M059J (cell line): ENCODE measurements at places on chromosomes 12 and 14.

DNA sequence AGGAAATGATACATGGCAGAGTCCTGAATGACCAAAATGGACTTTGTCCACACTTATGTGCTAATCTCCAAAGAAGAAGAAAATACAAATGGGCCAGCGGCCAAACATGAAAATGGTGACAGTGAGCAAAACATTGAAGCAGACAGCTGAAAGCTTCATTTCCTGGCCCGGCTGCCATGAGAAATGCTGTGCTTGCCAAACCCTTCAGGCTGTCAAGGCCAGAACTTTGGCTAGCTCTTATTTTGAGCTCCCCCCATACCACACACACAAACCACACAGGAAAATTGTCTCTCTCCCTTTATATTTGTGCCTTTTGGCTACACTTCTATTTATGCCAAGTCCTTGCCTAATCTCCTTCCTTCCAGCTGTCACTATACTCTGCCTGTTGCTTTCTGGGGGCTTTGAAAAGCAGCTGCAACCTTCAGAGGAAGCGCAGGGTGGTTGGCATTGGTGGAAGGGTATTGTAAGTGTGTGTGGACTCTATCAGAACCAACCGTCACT lies 323.8 kb downstream of the RAD51B start:
- peak; percentile 94 for DNase-seq

- no peak for DNase-seq
These were observed 59.2 kb downstream of the SPPL3 start for GRCh38 chr12:120844768-120845449.

- DNase-seq = no peak
These were observed 16.1 kb upstream of the TSPAN9 start for GRCh38 chr12:3061059-3061458.

DNA sequence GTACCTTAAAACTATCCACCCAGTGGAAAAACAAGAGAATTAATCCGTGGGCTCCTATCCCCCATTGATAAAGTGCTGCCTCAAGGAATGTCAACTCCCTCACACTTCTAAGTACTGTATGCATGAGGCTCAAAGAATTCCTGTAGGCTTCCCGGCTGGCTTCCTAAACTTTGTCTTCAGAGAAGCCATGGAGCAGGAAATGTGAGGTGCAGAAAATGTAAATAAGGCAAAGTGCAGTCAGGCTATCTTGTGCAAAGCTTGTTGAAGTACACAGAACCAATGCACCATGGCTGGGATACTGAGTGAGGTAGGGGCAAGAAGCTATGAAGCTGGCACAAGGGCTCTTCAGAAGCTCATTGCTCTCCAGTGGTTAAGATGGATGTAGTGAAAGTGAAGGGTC lies 611.0 kb downstream of the FSCB start:
- no peak for DNase-seq

GRCh38 chr14:90616881-90617280 lies 199.3 kb downstream of the TTC7B start:
- no peak for DNase-seq

DNA sequence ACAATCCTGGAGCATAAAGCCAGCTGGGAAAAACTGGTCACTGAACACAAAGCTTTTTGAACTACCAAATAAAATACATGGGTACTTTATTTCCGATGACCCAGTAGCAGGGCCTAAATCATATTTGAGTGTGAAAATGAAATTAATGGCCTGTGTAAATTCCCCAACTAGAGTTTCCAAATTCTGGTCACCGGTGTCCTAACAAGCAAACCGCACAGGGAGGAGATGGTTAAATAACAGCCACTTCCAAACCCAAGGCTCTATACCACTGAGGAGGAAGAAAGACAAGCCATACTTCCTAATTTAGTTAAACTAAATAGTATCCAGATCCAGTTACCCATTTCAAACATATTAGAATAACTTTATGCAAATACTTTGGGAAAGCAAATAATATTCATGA lies 40.1 kb upstream of the DUSP6 start:
- DNase-seq = no peak

DNA sequence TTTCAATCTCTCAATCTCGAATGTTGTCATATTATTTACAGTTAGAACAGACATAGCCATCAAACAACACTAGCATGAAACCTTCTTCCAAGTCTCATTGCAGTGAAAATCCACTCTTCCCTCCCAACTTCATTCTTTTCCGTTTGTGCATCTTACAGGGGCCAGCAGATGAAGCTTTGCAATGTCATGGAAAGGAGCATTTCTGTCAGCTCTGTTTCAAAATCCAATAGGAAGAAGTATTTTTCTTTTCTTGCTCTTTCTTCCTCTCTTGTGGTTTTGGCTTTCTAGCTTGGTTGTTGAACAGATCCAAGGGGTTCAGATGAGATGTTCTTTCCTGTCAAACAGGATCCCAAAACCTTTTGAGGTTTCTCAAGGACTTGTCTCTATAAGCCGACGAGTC lies 416.6 kb downstream of the AEBP2 start:
- no peak for DNase-seq

- no peak for DNase-seq
These were observed 590.0 kb downstream of the BCL11B start for GRCh38 chr14:98682033-98682432.

GRCh38 chr14:68190032-68190431 lies 370.5 kb downstream of the RAD51B start:
- no peak for DNase-seq

DNA sequence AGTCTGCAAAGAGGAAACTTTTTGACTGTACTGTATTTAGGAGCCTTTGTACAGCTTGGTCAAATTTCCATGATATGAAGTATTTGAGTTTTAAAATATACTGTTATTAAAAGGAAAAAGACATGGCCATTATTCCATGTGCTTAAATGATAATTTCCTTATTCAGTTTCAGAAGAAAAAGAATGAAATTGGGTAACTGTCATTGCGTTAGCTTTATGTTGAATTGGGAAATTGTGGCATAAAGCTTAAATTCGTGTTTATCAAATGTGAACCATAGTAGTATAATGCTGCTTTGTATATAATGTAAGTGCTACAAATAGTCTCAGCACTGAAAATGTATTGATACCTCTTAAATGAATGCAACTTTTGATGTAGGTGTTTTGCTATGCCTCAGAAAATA lies 64.9 kb downstream of the ETNK1 start:
- DNase-seq = no peak

DNA sequence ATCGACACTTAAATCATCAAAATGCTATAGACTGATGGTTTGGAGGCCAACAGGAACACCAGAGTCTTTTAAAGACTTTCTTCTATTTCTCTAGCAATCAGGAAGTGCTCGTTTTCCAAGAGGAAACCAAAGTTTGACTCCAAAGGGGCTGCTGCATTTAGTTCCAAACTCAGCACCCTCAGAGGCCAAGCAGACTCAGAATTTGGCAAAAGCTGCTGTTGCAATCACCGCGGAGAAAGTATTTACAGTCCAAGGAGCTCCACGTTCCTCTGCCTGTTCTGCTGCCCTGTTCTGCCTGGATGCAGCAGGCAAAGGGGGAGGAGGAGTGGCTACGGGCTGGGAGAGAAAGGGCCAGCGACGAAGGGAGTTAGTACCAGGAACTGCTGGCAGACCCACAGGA lies 325.1 kb downstream of the BCL11B start:
- DNase-seq = no peak

- no peak for DNase-seq
These were observed 4.0 kb downstream of the SIX1 start for GRCh38 chr14:60645126-60645741.

DNA sequence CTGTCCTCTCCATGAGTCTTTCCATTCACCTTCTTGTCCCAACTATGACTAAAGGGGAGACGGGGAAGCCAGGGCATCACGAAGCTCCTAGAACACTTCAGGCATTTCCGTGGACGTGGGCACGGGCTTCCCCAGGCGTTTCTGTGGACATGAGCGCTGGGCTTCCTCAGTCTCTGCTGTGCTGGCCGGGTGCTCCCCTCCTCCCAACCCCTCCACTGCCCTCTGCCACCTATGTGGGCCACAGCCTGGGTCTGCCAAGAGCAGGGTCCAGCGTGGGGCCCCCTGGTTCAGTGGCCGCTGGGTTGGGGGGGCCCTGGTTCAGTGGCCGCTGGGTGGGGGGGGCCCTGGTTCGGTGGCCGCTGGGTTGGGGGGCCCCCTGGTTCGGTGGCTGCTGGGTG lies 14.8 kb downstream of the HIP1R start:
- DNase-seq = no peak

DNA sequence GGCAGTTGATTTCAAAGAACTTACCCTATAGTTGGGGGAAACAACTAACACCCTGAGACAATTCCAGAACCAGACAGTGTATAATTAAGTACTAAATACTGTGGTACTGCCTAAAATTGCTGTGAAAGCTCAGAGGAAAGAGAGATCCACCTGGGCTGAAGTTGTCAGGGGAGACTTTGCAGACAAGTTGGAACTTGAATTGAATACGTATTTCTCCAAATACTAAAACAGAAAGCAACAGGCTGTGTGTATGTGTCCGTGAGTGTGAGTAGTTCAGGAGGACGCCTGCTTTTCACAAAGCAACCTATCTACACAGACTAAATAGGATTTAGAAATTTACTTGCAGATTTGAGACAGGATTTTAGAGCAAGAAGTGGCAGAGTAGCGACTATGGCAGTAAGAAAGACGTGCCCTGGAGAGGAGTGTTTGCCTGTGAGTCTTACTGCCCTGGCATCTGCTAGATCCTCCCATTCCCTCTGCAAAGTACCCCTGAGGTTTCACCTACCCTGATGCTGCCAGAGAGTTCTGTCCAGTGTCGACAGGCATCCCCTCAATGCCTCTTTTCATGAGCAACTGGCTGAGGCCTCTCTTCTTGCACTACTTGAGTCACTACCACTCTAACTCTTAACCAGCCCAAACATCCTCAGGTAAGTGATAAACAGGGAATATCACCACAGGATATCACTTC lies 37.4 kb upstream of the BMP4 start:
- no peak for DNase-seq

DNA sequence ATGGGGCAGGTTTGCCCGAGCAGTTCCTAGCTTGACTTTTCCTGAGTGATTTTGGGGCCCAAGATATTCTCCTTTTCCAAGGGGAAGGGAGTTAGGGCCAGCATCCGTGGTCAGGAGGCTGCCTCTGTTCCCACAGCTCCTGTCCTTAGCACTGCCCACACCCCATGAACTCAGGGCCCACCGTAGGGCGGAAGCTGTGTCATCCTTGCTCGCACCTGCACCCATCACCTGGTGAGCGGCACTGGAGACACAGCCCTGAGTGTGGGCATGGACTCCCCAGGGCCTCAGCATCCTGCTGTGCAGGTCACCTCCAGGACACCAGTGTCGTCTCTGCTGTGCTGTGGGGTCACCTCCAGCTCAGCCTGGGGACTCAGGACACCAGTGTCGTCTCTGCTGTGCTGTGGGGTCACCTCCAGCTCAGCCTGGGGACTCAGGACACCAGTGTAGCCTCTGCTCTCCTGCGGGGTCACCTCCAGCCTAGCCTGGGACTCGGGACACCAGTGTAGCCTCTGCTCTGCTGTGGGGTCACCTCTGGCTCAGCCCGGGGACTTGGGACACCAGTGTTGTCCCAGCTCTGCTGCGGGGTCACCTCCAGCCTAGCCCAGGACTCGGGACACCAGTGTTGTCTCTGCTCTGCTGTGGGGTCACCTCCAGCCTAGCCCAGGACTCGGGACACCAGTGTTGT lies 322.9 kb downstream of the ADGRD1 start:
- DNase-seq = no peak

- DNase-seq = no peak
These were observed 5.4 kb downstream of the SALL2 start for GRCh38 chr14:21520767-21521166.

DNA sequence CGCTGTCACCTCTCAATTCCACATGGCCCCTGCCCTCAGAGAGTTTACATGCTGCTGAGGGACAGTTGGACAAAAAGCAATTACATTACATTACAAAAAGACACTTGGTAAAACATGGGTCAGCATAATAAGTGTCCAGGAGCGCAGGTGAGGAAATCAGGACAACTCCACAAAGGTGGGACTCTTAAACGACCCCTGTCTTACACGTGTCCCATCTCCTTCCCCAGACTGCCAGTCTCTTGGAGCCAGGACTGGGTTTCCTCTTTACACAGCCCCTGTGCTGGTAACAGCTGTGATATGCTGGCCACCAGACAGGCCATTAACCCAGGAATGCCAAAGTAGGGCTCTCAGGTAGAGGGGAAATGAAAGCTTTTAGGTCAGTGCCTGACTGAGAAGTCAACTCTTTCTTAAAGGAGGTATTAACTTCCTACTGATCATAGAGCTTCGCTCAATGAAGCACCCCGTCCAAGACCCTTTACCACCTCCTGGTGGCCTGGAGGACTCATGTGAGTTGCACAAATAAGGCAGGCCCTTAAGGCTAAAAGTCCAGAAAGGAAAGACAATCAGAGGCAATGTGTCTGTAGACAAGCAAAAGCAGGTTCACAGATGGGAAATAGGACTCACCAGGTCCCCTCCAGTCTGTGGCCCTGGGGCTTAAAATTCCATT lies 55.5 kb downstream of the ANO2 start:
- DNase-seq = no peak

GRCh38 chr12:31007153-31007495 lies 66.5 kb upstream of the DDX11 start:
- DNase-seq = no peak

GRCh38 chr12:66072135-66072534 lies 58.4 kb downstream of the LLPH start:
- no peak for DNase-seq

- peak; percentile 74 for DNase-seq
These were observed 93.1 kb upstream of the ZDHHC17 start for GRCh38 chr12:76670776-76671175.

DNA sequence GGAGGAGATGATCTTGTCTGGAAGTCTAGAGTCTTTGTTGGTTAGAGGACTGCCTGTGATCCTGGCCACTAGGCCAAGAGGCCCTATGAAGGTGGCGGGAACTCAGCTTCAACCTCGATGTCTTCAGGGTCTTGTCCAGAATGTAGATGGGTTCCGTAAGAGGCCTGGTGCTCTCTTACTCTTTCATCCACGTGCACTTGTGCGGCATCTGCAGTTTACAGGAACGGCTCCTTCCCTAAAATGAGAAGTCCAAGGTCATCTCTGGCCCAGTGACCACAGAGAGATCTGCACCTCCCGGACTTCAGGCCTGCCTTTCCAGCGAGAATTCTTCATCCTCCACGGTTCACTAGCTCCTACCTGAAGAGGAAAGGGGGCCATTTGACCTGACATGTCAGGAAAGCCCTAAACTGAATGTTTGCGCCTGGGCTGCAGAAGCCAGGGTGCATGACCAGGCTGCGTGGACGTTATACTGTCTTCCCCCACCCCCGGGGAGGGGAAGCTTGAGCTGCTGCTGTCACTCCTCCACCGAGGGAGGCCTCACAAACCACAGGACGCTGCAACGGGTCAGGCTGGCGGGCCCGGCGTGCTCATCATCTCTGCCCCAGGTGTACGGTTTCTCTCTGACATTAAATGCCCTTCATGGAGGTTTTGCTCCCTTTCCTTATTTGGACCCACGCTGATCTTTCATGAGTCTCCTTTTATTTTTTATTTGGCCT lies 17.7 kb downstream of the WNT5B start:
- no peak for DNase-seq

GRCh38 chr14:33846100-33846824 lies 104.6 kb downstream of the EGLN3 start:
- no peak for DNase-seq

GRCh38 chr12:124577986-124578385 lies 10.6 kb upstream of the NCOR2 start:
- DNase-seq = no peak
